ENCODE measurements at places on chromosomes 1 and 21.

DNA sequence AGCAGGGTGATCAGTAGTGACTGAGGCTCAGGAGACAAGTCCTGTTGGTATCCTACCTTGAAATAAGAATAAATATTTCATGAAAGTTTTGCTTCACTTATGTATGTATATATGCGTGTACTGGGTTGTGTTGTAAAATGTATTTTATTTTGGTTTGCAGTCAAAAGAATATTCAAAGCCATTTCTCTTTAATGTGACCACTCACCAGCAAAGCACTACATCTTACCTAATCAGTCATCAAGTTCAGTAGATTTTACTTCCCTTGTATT lies 11.0 kb downstream of the SCP2 start:
- no peak for DNase-seq

DNA sequence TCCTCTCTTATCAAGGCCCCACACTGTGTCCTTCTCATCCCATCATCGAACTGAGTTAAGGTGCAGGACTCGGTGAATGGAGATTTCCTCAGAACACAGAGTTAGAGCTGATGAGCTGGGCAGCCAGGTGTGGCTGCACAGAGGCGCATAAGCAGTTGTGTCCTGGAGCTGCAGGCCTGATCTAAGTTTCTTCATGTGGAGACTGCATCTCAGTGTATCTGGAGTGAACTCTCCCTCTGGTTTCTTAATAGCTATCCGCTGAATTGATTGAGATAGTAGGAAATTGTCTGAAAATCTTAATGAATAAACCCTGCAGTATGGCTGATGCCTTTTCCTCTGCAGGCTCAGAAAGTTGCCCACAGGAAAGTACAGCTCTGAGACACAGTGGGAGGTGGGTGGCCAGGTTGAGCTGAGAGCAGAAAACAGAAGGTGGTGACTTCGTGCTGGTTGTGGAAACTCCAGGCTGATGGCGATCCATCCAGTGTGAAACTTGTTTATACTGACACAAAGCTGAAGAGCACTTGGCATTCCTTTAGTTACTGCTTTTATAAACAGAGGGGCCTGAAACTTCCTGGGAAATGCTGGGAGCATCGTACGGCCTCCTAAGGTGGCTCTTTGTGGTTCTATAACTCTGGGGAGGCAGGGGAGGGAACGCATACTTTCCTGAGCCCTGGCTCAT lies 67.4 kb upstream of the F3 start:
- DNase-seq = no peak

GRCh38 chr21:42611852-42612251 lies 41.6 kb upstream of the PDE9A start:
- no peak for DNase-seq

GRCh38 chr1:156498432-156499193 lies 2.0 kb downstream of the MEF2D start:
- DNase-seq = no peak

DNA sequence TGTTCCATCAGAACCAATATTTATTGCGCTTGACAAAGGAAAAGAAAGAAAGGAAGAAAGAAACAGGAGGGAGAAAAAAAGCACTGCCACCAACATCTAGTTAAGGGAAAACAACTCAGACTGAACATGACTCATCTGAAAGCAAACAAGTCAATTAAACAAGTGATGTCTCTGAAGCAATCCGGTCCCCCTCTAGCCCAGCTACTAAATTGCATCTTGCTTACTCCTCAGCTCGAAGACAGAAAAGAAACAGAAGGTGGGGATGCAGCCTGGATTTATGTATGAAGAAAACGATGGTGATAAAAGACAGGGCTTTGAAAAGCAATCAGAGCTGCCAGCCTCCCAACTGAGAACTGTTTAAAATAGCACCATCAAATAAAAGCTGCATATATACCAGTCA lies 188.2 kb downstream of the OMA1 start:
- DNase-seq = no peak

DNA sequence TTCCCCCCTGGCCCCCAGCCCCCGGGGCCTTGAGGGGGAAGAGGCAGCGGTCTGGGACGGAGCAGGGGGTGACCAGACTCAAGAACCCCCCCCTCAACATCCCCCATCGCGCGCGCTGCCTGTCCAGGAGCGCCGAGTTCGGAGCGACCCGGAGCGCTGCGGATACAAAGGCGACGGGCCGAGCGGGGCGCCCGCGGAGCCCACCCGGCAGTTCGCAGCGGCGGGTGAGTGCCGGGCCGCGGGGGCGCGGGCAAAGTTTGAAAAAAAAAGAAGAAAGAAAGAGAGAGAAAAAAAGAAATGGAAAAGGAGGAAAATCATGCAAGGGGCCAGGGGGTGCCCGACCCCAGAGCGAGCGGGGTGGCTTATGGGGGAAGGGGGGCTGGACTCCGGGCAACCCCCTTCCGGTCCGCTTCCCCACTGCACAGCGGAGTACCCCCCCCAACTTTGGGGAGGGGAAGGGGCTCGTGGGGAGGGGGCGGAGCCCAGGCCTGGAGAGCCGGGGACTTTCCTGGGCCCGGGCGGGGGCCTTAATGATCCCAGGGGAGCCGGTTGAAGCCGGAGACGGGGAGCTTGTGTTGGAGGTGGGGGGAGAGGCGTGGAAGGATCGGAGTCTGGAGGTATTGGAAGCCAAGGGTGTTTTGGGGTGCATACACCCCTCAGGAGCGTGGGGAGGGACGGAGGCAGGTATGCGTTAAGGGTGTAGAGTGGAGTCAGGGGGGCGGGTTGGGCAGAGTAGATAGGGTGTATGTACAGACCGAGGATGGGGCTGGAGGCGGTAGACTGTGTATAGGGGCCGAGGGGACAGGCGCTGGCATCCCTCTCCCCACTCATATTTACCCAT lies 502 bp downstream of the VANGL2 start:
- no peak for DNase-seq

GRCh38 chr1:228316589-228317387 lies 89.8 kb downstream of the TRIM11 start:
- no peak for DNase-seq

DNA sequence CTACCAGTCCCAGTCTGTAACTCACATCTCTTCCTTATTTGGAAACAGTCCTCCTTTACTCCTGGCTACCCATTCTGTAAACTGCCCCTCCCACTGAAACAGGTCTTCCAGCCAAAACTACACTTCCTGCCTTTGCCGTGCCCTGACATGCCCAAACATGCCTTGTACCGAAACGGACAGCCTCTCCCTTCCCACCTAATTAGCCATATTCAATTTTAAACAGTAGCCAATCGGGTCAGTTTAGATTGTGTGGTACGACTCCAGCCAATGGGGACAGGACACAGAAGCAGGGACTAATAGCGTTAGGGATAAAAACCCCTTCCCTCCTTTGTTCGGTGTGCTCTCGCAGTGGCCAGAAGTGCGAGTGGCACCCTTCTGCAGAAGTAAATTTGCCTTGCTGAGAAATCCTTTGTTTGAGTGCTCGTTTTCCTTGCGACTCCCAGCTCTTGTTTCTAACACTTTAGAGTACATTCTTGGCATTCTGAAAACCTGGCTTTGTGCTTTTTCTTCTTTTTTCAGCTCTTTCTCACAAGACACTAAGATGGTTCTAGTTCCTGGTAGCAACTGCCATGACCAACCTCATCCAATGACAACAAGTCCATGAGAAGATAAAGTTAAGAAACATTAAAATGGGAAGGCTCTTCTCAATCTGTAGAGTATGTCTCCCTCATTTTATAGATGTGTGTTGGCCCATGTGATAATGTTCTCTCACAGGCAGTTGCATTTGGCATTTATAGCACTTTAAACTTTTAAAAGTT lies 325.1 kb upstream of the GREM2 start:
- DNase-seq = no peak

DNA sequence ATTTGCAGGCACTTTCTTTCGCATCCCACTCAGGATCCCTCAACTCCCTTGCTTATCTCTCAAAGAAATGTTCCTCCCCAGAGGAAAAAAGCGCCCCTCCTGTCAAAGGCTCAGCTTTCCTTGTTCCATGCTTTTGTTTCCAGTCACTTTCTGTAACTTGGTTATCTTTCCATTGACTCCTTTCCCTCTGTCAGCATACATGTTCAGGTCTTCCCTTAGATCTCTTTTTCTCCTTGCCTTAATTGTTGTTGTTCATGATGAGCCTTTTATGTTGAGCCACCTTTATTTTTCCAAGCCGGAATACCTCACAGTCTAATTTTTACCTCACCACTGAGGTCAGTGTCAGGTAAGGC lies 46.5 kb upstream of the PODN start:
- no peak for DNase-seq

GRCh38 chr1:94683886-94684285 lies 136.3 kb upstream of the SLC44A3 start:
- no peak for DNase-seq

- no peak for DNase-seq
Observed at GRCh38 chr1:121408354-121408753, 223.6 kb downstream of the SRGAP2C start.
